ENCODE measurements at places on chromosomes 1 and 21. TPM values are rescaled to one million over a fixed set of nuclear protein-coding genes. Genes with fewer than 3 reads are reported as not detected.

DR1 gene
- 16.2 TPM for total RNA-seq

DNA sequence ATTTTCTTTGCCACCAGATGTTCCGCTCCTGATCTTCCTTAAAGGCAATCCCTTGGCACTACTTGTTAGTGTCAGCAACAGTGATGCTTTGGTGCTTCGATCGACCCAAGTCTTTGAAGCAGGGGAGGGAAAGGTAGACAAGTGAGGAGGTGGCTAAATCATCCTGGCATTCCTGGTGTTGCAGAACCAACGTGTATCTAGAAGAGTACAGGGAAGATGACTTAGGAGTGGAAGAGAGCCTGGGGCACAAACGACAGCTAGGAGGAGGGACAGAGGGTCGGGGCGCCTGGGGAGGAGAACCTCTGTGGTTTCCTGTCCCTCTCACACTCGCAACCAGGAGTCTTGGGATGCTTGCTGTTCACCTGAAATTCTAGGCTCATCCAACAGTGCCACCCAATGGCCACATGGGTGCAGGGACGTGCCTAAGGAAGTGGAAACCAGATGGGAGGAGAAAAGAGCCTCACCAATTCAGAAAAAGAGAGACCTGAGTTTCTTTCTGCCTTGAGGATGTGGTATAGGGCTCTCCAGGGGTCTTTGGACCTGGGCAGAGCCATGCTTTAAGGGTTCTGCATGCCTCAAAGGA lies 9.5 kb upstream of the KCNA2 start:
- no peak overlapping the region for H3K4me3 ChIP-seq
- no peak overlapping the region for H3K27ac ChIP-seq
- peak; percentile 56 for DNase-seq
- H3K36me3 ChIP-seq = no peaks in the 10 kb centered on the region
- H3K27me3 ChIP-seq = no peaks in the 10 kb centered on the region

PEX10 gene
- total RNA-seq = 17.6 TPM

TMEM52 gene
- 5.6 TPM for total RNA-seq

All from right lobe of liver (tissue), 6 donors.